ENCODE measurements at places on chromosomes 12 and 14.
A peak's percentile ranks its signal among the peaks of the same experiment; 100 is the strongest.

GRCh38 chr12:84856156-84856900 is 56.3 kb downstream of the SLC6A15 start:
- DNase-seq: no peak

DNA sequence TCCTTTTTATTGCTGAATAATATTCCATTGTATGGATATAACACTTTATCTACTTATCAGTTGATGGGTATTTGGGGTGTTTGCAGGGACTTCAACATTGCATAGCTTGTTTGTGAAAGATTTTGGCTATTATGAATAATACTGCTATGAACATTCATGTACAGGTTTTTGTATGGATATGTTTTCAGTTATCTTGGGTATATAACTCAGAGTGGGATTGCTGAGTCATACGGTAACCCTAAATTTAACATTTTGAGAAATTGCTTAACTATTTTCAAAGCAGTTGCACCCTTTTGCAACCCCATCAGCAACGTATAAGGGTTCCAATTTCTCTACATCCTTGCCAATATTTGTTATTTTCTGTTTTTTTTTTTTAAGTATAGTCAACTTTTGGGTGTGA is 27.3 kb upstream of the HELB start:
- no peak for DNase-seq

DNA sequence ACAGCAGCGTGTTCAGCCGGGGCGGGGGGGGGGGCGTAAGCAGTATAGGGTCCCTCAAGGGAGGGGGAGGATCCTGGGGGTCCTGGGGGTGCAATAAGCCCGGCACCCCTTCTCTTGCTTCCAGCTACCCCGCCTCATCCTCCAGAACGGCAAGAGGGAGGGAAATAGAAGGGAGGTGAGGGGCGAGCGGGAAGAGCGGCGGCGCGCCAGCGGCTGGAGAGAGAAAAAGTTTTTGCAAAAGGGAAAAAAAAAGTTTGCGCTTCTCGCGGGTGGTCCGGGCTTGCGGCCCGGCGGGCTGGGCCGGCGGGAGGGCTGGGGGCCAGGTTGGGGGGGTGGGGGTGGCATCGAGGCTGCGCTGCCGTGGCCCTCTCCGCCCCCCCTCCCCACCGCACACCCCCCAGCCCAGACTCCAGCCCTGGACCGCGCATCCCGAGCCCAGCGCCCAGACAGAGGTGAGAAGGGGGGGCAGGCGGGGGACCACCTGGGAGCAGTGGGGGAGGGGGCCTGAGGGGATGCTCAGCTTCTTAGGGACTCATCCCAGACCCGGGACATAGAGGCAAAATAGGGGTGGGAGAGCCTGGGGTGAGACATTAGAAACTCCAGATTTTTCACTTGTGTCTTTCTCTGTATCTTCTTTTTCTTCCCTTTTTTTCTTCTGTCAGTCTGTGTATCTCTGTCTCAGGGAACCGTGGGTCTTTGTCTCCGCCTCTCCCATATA is at the start of gene GLI1:
GLI1 (plus strand) TSS at position 36 of the 718 bp plus-strand sequence. CDS start 3,907 bp downstream, outside the sequence.
- DNase-seq: peak; percentile 84

GRCh38 chr12:7628381-7628961 is 37.2 kb downstream of the APOBEC1 start:
- peak; percentile 73 for DNase-seq

- DNase-seq: no peak
These were observed 184.6 kb downstream of the AEBP2 start for GRCh38 chr12:19623751-19624399.

DNA sequence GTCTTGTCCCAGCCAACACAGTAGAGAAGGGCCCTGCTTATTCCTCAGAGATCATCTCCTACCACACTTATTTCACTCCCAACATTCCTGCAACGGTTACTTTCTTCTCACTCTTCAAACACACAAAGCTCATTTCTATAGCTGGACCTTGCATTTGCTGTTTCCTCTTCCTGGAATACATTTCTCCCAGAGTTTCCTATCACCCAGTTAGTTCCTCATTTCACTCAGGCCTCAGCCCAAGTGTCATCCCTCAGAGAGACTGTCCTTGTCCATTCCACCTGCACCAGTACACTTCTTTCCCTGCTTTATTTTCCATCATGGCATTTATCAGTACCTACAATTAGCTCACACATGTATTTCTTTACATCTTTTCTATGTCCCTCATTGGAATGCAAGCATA is 14.7 kb upstream of the STK38L start:
- DNase-seq: no peak

GRCh38 chr14:20563971-20564370 is 3.1 kb upstream of the RNASE9 start:
- no peak for DNase-seq

DNA sequence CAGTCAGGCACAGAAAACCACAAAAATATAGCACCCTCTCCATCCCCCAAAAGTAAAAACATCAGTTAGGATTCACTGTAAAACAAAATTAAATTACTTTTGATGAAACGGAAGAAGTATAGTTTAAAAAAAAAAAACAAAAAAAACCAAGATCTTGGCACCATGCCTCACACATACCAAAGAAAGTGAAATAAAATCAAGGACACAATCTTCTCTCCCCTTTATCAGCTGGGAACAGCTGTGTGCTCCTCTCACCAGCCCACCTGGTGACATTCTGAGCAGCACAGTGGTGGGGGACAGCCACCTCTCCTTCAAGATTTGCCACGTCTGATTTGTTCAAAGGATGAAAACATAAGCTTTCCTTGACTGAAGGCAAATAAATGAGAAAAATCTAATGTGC is 55.5 kb downstream of the ESR2 start:
- no peak for DNase-seq

DNA sequence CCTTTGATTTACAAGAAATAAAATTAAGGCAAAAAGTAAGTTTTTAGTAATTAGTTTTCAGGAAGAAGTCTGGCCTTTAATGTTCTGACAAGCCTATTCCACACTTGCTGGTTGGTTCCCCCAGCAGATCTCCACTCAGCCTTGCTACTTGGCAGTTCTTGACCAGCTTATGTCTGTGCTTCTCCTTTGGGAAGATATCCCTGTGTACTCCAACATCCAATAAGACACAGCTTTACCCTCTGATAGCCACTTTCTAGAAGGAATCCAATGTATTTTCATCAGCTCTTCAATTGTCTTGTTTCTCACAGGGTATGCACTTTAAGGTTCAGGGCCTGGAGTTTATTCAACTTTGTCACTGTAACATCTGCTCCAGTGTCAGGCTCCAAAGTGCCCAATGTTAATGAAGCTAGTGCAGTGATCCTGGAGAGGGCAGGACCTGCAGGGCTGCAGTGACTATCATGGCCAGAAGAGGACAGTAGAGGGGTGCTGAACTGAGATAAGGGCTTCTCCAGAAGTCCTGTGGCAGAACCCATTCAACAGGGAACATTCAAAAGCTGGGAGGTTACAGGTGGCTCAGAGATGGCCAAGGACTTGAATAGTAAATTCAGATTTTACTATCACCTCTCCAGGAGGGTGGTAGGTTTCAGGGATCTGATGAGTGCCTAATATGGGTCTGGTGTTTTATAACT is 22.9 kb downstream of the JKAMP start:
- peak; percentile 79 for DNase-seq

GRCh38 chr12:67268335-67268895 is 743 bp upstream of the CAND1 start:
- peak; percentile 95 for DNase-seq

GRCh38 chr12:88351146-88351545 is 209.0 kb downstream of the TMTC3 start:
- DNase-seq: no peak

DNA sequence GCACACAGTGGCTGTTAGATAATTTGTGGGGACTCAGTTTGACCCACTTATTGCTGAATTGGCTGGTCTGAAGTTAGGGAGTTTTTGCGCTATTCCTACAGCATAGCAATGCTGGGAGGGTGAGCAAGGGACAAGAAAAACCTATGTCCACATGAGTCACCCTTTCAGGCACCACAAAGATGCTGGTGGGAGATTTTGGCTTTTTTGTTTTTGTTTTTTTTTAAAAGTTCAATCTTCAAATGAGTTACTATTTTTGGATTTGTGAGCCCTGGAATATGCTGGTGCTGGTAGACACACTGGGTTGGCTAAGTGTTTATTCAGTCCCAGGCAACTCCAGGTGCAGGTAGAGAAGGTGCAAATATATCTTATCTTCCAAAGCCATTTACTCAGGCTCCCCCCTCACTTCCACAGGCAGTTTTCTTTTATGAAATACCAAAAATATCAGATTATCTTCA is 143.4 kb downstream of the BTG1 start:
- no peak for DNase-seq

DNA sequence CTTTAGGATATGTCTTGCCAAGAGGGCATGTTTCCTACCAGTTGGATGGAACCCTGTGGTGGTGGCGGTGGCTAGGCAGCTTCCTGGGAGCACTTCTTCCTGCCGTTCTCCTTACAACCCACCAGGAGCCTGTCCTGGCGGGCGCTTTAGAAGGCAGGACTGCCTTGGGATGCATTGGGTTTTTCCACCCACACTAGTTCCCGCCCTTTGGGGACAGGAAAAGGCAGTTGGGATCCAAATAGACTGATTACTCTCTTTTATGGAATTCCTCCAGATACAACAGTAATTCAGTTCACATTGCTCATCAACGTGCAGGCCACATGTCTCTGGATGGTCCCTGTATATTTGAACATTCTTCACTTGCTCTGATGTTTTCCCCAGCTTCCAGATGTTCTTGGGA is 305.7 kb upstream of the SSTR1 start:
- no peak for DNase-seq

- DNase-seq: no peak
These were observed 31.8 kb downstream of the SLC8B1 start for GRCh38 chr12:113302886-113303640.

- no peak for DNase-seq
These were observed 135.1 kb downstream of the PPM1H start for GRCh38 chr12:62799766-62800406.

GRCh38 chr12:113368331-113368730 is 9.9 kb downstream of the PLBD2 start:
- DNase-seq: no peak
